ENCODE measurements at places on chromosomes 3 and 15. TPM values are rescaled to one million over a fixed set of nuclear protein-coding genes. Genes with fewer than 3 reads are reported as not detected.

Gene SLC24A5
- total RNA-seq: not detected

Gene TGM4
- total RNA-seq: not detected

Gene TNIK
- total RNA-seq: 3.0 TPM

Gene CTXND1
- total RNA-seq: 0.04 TPM

Gene CADM2
- total RNA-seq: not detected

Gene TUBGCP5
- total RNA-seq: 13.9 TPM

Gene ETFA
- 79.8 TPM for total RNA-seq

Gene ALDH1L1
- total RNA-seq: 4.5 TPM

Gene UROC1
- total RNA-seq: not detected

Gene GP5
- 0.08 TPM for total RNA-seq

Gene KLF15
- total RNA-seq: 0.60 TPM

Gene CYP8B1
- not detected for total RNA-seq

Gene CCDC39
- not detected for total RNA-seq

Gene ST8SIA2
- total RNA-seq: 0.16 TPM

Gene PCOLCE2
- total RNA-seq: 0.36 TPM

Gene SEMA3G
- total RNA-seq: 2.7 TPM

Gene SMARCC1
- total RNA-seq: 51.2 TPM

Gene ZDHHC23
- total RNA-seq: 3.0 TPM

Gene B3GALNT1
- total RNA-seq: 5.2 TPM

Gene SLC12A1
- not detected for total RNA-seq

Gene TMEM212
- not detected for total RNA-seq

Gene CYP1A2
- total RNA-seq: not detected

Gene SLC2A2
- not detected for total RNA-seq

Gene REC114
- total RNA-seq: not detected

Gene ALPK3
- 5.5 TPM for total RNA-seq

Gene SLC28A2
- total RNA-seq: not detected

Gene PTH1R
- 0.28 TPM for total RNA-seq

Gene PARP3
- total RNA-seq: 5.7 TPM

Gene MKRN2OS
- total RNA-seq: 6.3 TPM

Gene DLL4
- total RNA-seq: 1.1 TPM

Gene ATG3
- 41.0 TPM for total RNA-seq

All from esophagus mucosa (tissue), 1 donor.